ENCODE measurements at places on chromosomes 6 and 20. TPM values are rescaled to one million over a fixed set of nuclear protein-coding genes. Genes with fewer than 3 reads are reported as not detected.

FERMT1 gene
- 2.0 TPM for total RNA-seq

TGM3 gene
- total RNA-seq: not detected

SDCBP2 gene
- 10.8 TPM for total RNA-seq

BPIFA1 gene
- total RNA-seq: not detected

ZNF391 gene
- total RNA-seq: 5.9 TPM

ULBP2 gene
- 0.88 TPM for total RNA-seq

DEF6 gene
- total RNA-seq: 14.1 TPM

PRSS16 gene
- total RNA-seq: 31.0 TPM

SLA2 gene
- 1.6 TPM for total RNA-seq

TRIM10 gene
- total RNA-seq: not detected

GRCh38 chr6:42710316-42710715, 12.1 kb downstream of the PRPH2 start:
- no peak for DNase-seq

- DNase-seq: peak; percentile 17
These were observed 451.0 kb upstream of the SULF2 start for GRCh38 chr20:48236000-48236970.

- no peak for DNase-seq
These were observed 771 bp upstream of the SNAI1 start for GRCh38 chr20:49982072-49982345.

DNA sequence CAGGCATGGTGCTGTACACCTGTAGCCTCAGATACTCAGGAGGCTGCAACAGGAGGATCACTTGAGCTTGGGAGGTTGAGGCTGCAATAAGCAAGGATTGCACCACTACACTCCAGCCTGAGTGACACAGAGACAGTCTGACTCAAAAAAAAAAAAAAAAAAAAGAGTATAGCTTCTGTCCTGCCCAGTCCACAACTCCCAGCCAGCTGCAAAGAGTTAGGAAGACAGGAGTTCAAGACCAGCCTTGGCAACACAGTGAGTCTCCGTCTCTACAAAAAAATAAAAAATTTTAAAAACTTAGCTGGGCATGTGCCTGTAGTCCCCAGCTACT, 28.3 kb upstream of the TLDC2 start:
- no peak for DNase-seq

GRCh38 chr6:107108201-107108890, 7.0 kb downstream of the BEND3 start:
- DNase-seq: no peak

- no peak for DNase-seq
These were observed 2.0 kb downstream of the FRS3 start for GRCh38 chr6:41777551-41778285.

DNA sequence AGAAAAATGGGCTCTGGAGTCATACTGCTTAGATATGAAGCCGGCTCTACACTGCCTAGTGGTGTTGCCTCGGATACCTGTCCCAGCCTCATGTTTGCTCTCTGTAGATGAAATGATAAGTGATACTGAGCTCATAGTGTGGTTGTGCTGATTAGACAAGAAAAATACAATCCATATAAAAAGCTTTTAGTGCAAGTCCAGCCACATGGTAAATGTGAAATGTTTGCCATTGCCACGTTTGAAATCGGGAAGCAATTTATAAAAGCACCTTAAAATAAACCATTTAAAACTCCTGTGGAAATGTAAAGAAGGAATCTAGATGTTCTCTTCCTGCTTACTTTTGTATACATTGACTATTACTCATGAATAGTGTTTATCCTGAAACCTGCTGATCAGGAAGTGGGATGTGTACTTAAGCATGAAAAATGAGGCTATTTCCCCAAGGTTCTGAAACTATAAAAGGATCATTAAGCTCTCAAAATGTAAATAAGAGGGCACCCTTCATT, 13.1 kb upstream of the PBOV1 start:
- no peak for DNase-seq

- no peak for DNase-seq
These were observed 39.2 kb downstream of the ZC3H12D start for GRCh38 chr6:149445573-149445972.

DNA sequence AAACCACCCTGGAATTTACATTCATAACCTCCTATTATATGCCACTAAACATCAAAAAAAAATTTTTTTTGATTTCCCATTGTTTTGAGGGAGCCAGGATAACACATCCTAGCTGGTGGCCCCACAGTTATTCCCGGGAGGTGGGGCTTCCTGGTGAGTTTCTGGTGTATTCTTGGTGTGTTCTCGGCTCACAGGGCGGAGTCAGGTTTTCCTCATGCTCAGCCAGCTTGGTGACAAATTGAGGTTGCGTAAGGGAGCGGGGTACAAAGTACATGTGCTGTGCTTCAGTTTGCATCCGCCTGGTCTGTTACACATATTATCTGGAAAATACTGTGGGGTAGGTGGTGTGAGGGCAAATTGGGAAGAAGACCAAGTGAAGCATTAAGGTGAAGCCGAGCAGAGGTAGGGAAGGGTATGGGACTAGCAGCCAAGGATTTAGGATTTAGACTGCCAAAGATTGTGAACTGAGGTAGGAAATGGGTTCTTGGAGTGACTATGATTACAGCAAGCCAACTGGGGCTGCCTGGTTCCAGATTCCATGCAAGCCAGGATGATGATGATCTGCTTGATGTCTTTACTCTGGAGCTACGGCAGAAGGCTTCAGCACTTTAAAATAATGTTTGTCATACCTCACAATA, 46.2 kb upstream of the EEF1A1 start:
- DNase-seq: no peak

DNA sequence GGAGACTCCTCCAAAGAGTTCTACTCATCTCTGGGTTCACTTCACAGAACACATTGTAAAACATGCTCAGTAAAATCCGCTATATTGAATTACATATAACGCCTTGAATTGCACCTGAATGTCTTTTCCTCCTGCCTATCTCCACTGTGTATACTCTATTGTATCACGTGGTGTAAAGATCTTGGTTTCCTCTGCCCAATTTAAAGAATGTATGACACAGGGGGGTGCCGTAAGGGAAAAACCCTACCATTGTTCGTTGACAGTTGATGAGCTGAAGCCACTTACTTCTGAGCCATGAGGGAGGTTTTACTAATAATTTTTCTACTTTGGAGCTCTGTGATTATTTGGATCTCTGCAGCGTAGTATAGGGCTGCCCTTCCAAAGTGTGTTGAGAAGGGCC, 6.0 kb downstream of the ASF1A start:
- no peak for DNase-seq

DNA sequence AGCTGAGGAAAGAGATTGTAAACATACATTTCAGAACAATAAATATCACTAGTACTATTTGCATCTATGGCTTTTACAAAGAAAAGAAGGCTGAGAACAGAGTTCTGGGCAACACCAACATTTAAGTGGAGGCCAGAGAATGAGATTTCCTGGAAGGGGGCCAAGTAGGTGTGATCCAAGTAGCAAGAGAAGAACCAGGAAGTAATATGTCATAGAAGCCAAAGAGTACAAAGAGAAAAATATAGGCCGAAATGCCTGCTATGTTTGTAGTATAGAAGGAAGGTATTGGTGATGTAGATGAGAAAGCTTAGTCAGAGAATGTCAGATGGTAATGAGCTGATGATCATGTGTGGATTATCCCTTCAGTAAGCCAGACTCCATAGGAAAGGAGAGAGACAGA, 94.5 kb downstream of the PERP start:
- DNase-seq: no peak

DNA sequence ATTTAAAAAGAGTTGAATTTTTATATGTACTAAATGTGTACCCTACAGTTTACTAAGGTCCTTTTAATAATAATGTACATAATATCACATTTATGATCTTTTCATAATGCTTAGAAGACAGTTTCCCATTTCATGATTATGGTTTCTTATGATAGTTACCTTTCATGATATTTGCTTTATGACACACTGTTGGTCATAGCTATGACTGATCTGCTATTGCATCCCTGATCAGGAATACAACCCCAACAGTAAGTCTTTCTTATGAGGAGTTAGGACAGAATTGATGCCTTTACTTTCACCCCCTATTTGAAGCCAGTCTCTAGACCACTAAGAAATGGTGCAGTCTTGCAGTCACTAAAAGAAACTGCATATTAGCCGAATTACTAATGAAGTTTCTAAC, 31.0 kb downstream of the LCA5 start:
- no peak for DNase-seq

GRCh38 chr6:46312654-46313053, 141.9 kb upstream of the ENPP5 start:
- DNase-seq: no peak
